Stimulated activated naive B cell treated with anti-CD40 and anti-IgM and Interleukin-4, amounts not matched to agents 10 μg/mL and 1 μg/mL and 100 μg/mL, for 72 hours (primary cell): ENCODE measurements at places on chromosomes 4 and X.
A peak's percentile ranks its signal among the peaks of the same experiment; 100 is the strongest.

DNA sequence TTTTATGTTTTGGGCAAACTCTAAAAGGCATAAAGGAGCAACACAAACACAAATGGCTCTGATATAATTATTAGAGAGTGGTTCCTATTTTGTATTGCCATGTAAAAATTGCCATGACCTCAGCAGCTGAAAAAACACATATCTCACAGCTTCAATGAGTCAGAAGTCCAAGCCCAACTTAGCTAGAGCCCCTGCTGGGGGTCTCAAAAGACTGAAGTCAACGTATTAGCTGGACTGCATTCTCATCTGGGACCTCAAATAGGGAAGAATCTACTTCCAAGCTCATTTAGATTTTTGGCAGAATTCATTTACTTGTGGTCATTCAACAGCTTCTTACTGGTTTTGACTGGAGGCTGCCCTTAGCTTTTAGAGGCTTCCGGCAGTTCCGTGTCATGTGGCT, 47.4 kb downstream of the FREM3 start:
- no peak for DNase-seq

- no peak for DNase-seq
Observed at GRCh38 chrX:48467281-48467761, 2.7 kb downstream of the SLC38A5 start.

DNA sequence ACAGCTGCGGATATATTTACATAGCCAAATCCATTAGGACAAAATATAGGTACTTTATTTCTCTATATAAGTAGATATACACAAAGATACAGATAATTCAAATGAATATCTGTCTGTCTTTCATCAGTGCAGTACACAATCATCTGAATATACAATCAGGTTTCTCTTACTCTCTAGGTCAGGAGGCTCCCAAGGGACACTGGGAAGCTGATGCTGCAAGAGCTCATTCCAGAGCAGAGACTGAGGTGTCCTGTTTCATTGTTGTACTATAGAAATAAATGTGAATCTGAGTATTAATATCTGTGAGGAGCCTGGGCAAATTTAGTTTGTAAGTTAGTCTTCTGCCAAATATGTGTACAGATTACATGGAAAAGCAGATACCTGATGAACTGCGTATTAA, 4.2 kb downstream of the TLL1 start:
- DNase-seq = no peak

- no peak for DNase-seq
Observed at GRCh38 chr4:87363552-87363951, 27.4 kb downstream of the HSD17B11 start.

DNA sequence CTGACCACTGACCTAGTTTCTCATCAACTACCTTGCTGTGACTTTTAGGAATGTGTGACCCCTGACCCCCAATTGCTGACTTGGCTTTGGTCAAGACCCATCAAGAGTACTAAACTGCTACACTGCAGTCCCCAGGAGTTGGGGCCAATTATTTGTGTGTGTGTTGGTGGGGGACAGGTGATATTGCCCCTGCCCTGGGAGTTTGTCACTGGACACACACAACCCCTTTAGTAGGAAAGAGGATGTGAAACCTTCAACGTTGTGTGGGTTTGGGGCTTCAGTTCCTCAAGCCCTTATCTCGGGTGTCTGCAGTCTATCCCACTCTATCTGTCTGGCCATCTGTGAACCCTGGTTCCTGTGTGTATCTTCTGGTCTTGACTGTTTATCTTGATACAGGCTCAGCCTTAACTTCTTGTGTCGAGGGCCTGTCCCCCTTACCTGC, 6.5 kb downstream of the SASH3 start:
- DNase-seq = peak; percentile 65

DNA sequence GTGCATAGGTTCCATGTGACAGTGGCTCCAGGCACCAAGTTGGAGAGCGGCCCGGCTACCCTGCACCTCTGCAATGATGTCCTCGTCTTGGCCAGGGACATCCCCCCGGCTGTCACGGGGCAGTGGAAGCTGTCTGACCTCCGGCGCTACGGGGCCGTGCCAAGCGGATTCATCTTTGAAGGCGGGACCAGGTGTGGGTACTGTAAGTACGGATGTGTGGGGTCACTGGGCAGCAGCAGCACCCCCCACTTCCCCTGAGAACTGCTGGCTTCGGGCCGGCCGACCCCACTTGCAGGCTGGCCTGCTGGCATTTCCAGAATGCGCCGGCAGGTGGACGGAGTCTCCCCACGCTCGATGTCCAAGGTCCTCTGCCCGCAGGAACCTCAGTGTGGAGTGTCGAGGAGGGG, 13.2 kb downstream of the DOK7 start:
- no peak for DNase-seq

DNA sequence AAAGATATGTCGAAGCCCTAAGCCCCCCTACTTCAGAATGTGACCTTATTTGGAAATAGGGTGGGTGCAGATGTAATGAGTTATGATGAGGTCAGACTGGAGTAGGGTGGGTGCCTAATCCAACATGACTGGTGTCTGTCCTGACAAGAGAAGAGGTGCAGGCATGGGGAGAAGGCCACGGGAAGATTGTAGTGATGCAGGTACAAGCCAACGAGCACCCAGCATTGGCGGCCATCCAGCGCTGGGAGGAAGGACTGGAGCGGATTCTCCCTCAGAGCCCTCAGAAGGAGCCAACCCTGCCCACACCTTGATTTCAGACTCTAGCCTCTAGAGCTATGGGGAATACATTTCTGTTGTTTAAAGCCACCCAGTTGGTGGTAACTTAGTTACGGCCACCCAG, 237.2 kb downstream of the EVC2 start:
- DNase-seq = no peak

DNA sequence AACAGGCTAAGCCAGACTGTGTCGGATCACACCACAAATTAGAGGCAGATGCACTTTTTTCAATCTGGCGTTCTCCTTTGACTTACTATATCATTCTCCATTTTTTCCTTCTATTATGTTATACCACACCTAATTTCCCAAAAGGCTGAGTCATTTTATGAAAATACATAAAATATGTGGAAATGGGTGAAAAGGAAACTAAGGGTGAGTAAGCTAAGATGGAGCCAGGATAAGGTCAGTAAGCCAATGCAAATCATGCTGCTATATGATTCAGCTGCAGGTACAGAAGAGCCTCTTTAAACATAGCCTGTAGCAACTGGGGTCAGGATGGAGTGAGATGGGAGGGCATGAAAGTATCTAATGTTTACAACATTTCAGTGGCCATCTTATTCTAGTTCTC, 94.0 kb upstream of the TEX13A start:
- no peak for DNase-seq

DNA sequence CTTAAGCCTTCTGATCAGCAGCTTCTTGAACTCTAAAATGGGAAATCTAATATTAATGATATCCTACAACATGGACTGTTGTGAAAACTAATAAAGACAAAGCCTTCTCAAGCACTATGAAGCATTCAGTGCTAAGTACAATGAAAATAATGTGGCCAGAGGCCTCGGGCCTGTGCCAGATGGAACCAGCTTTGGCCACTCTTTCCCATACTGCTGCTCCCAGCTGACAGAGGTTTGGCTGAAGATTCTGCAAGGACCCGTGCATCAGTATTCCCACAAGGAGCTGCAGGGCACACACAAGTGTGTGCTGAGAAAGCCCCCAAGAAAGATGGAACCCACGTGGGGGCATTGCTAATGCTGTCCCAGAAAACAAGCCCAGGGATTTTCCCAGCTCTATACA, 60.5 kb upstream of the RPL34 start:
- no peak for DNase-seq

DNA sequence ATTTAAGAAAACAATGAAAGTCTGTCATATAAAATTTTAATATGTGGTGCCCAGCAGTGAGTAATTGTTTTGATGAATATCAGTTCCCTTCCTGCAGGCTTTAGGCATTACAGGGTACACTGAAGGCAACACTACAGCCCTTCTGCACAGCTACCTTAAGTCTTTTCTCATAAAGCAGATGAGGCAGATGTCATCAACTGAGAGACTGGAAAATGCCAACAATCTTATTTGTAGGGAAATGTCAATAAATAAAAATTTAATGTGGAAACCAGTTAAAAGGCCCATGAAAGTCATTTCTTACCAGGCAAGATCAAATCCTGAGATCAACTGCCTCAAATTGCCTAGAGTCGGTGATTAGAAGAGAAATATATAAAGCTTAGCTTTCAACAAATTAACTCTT, 193.4 kb upstream of the NWD2 start:
- no peak for DNase-seq

DNA sequence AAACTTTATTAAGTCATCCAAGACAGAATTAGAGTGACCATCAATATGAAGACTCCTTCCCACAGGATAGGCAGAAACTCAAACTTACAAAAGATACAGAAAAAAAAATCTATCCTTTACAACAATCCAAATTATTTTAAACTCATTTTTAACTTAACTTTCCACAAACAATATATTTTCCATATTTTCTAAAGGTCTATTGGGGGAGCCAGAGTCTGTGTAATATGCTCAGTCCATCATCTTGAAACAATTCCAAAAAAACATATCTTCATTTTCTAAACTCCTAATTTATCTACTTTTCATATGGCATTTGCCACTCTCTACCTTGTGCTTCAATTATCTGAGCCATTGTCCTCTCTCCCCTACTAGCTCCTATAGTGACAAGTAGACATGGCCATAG, 378.1 kb downstream of the PDGFC start:
- DNase-seq = no peak

DNA sequence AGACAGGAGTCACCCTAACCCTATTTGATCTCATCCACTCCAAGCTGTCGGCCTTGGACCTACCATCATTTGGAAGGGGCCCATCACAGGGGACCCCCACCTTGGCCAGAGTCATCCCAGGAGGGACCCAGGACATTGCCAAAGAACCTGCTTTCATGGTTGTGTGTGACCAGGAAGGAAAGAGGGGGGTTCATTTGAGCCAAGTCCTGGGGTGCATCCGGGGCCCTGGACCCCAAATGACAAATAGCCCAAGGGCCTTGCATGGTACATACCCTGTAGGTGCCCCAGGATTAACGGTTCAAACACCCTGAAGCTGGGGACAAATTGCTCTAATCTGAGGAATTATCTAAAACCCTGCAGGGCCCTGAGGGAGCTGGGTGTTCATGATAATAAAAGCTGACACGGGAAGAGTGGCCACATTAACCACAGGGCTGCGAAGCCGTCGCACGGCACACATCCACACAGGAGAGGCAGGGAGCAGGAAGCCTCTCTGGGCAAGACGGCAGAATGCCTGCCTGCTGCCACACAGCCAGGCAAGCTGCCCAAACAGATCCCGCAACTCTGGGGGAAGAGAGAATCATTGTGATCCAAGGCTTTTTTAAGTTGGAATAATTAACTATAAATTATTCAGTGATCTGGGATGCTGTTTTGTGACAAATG, 28.2 kb upstream of the PPP2R2C start:
- DNase-seq = no peak

GRCh38 chr4:133147286-133147821, 1.7 kb upstream of the PCDH10 start:
- DNase-seq = no peak

GRCh38 chr4:128517739-128518510, 230.3 kb upstream of the PGRMC2 start:
- peak; percentile 76 for DNase-seq

- DNase-seq = peak; percentile 87
Observed at GRCh38 chr4:184328022-184328736, 110.5 kb upstream of the ENPP6 start.

DNA sequence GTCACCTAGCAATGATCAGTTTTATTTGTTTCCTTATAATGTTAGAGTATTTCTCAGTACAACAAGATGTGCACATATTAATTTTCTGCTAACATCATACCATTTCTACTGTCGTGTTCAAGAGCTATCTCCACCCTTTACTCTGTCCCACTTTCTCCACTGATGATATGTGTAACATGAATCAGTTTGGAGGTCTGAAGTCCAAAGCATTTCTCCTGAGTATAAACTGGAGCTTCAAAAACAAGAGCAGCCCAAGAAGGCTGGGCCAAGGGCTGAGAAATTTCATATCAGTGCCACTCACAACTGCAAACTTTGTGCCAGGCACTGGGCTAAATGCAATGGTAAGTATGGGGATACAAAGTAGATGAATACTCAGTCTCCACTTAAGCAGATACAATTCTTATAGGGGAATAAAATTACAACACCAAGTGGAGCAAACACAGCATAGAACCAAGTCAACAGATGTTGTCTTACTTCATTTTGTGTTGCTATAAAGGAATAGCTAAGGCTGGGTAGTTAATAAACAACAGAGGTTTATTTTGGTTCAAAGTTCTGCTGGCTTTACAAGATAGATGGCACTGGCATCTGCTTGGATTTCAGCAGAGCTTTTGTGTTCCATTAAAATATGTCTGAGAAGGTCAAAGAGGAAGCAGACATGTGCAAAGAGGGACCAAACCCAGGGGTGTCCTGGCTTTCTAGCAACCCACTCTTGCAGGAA, 44.2 kb downstream of the AMELX start:
- no peak for DNase-seq

- DNase-seq = no peak
Observed at GRCh38 chr4:100288811-100289529, 98.7 kb upstream of the DDIT4L start.

DNA sequence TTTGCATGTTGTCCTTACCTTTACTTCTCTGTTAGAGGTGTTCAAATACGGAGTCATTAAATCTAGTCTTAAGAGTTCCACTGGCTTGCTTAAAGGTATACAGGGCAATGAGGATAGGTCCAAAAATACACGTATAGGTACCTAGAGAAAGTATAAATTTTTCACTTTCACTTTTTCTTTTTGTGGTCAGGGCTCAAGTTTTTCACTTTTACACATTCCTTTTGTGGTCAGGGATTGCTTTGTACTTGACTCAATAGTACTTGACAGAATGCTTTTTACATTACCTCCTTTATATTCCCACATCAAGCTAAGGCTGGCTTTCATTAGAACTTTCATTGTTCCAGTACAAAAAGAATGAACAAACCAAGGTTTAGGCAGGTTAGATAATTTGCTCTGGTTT, 21.7 kb downstream of the TMEM184C start:
- no peak for DNase-seq

DNA sequence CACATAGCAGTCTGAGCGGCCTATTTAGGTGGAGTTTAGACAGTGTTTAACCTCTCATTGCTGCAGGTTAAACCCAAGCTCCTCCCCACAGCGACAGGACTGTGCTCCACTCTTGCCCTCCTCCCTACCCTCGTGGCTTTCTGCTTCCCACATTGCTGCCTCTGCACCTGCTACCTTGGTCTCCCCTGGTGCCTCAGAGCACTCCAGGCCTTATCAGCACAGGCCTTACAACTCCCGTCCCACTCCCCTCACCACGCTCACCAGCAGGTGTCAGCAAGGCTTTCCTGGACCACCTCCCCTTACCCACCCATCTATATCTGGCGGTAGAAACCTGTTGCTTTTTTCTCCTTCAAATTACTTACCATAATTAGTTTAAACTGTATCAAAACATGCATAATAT, 18.6 kb downstream of the HELT start:
- no peak for DNase-seq

- no peak for DNase-seq
Observed at GRCh38 chrX:107760304-107761077, 15.1 kb downstream of the TSC22D3 start.

GRCh38 chr4:143773998-143774895, 73.8 kb upstream of the FREM3 start:
- DNase-seq = peak; percentile 49

GRCh38 chr4:152106781-152107321, 346.0 kb upstream of the GATB start:
- DNase-seq = no peak
